ENCODE measurements at places on chromosomes 4 and X.

GRCh38 chr4:125725957-125726525 is 411.3 kb downstream of the FAT4 start:
- no peak for DNase-seq

GRCh38 chr4:110902500-110902899 is 279.6 kb upstream of the PITX2 start:
- no peak for DNase-seq

GRCh38 chr4:8844976-8845690 is 26.5 kb downstream of the HMX1 start:
- DNase-seq = no peak

- DNase-seq = no peak
Observed at GRCh38 chr4:84503495-84504437, 4.7 kb upstream of the NKX6-1 start.

DNA sequence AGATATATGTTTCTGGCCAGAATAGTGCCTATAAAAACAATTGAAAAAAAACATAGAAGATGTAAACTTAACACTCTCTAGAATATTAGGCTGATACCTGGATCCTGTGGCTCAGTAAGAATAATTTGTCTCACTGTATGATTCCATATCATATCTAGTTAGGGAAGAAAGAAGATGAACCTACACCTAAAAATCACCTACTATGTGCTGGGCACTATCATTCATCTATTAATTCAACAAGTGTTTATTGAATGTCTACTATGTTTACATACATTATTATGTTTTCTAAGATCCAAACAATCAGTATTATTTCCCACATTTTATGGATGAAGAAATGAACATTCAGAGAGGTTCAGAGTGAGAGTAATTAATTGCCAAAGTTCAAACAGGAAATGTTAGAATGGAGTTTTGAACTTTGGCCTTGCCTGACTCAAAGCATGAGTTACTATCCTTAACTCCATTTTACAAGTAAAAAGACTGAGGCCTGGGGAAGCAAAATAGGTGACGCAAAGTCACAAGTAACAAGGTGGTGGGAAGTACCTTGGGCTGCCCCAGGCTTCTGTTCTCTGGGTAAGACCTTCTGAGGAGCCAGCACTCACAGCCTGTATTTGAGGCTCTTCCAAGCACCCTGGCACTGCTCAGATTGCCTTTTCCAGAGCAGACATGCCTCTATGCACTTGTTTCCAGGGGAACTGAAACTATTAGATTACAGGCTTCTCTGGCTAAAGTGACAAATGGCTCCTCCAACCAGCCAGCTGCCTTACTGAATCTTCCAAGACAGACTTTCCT is 111.1 kb upstream of the ACSL4 start:
- DNase-seq = no peak

DNA sequence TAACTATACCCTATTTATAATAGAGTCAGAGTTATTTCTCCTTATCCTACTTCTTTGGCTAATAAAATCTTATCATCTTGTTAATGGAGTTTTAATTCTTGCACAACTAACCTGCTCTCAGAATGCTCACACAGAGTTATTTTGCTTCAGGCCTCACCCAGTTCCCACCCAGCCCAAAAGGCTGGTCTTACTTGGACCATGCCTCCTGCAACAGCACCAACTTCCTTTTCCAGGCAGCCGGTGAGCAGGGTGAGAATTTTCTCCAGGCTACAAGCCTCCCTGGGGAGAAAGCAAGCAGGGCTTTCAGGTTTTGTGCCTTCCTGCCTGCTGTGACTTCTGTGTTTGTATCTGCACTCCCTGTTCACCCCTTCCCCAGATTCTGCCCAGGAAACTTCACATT is 29.1 kb upstream of the BANK1 start:
- DNase-seq = no peak

- DNase-seq = no peak
Observed at GRCh38 chrX:132821974-132822633, 136.3 kb downstream of the HS6ST2 start.

GRCh38 chr4:109864134-109864533 is 16.2 kb downstream of the LRIT3 start:
- DNase-seq = no peak

DNA sequence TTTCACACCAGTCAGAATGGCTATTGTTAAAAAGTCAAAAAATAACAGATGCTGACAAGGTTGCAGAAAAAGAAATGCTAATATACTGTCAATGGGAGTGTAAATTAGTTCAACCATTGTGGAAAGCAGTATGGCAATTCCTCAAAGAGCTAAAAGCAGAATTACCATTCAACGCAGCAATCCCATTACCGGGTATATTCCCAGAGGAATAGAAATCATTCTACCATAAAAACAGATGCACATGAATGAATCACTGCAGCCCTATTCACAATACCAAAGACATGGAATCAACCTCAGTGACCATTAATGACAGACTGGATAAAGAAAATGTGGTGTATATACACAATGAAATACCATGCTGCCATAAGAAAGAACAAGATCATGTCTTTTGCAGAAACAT is 243.0 kb downstream of the STPG2 start:
- DNase-seq = no peak

GRCh38 chr4:82770607-82771006 is 28.0 kb downstream of the SCD5 start:
- no peak for DNase-seq

DNA sequence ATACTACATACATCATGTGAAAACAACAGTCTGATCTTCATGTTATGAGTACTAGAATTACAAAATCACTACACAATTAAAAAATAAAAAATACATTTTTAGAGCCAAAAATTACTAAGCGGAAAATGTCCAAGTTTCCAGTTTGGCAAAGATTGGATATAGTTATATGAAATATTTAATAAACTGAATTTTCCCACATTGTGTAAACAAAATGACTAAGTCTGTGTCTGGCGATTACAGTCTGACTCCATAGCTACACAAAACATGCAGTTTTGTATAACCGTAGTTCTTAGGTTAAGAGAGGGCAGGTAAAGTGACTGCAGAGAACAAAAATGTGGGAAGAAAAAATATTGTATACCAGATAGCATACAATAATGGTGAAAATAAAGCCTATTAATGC is 59.2 kb upstream of the TMEM47 start:
- no peak for DNase-seq
